ENCODE measurements at places on chromosomes 3 and 15.

DNA sequence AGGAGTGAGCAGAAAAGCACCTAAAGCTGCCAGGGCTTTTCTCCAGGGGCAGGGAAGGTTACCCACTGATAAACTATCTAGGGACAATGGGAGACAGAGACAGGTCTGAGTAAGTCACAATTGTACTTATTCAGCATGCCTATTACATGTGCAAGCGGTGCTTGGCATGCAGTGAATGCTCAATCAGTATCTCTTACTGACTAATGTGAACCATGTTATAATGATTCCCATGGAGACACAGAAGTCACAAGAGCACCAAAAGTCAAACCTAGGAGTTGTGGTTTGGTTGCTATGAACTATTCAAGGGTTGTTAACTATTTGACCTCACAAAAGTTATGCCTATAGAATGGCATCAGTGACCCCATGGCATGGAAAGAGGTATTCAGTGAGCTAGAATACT lies 50.0 kb upstream of the RASGRP1 start:
- DNase-seq: no peak

DNA sequence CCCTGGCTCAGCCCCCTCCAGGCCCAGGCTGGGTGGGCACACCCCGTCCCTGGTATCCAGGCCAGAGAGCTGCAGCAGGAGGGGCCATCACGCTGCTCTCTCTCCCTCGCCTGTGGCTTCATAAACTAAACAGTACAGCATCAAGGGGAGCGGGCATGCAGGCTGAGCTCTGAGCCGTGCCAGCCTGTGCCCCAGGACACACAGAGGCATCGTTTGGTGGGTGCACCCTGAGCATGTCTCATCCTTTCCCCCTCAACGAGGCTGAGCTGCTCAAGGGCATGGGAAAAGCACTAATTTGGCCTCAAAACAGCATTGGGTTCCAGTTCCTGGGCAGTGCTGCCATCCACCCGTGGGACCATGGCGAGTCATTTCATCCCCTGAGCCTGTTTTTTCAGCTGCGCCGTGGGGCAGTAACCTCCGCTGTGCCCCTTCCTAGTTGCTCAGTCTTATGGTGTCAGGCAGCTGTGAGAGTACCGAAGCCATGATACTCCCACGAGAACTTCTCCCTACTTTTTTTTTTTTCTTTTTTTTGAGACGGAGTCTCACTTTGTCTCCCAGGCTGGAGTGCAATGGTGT lies 79.6 kb downstream of the CPN2 start:
- DNase-seq: no peak

DNA sequence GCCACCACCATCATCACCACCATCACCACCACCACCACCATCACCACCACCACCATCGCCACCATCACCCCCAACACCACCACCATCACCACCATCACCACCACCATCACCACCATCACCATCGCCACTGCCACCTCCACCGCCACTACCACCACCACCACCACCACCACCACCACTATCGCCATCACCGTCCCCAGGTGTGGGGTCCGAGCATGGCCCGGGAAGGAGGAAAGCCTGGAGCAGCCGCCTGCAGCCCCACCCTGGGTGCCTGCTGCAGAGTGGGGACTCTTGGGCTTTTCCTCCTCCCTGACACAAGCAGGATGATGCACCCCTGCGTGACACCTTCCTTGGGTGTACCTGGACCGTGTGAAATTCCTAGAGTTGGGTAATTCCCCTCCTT lies 43.9 kb downstream of the MUC4 start:
- DNase-seq: no peak

GRCh38 chr3:64028754-64029153 lies 5.5 kb upstream of the PSMD6 start:
- no peak for DNase-seq

DNA sequence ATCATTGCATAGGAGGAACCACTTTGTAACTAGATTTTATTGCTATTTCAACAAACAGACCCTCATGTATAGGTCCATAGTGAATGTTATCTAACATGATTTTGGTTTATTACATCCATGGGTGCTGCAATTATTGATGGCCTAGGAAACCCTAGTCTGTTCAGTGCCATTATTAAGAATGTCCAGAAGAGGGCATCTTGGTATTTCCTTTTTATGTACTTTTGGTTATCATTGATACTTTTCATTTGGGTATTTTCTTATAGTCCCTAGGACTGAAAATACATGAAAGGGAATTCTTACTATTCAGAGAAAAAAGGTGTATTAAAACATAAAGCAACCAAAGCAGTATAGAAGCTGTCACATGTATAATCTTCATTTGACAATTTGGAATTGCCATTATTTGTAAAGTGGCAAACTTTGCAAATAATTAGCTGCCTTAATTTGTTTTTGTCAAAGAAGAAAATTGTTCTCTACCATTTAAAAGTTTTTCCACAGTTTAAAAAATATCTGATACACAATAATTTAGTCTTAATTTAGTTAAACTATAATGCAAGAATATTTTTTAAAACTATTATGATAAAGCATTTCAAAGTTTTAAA lies 48.7 kb downstream of the CNOT10 start:
- peak; percentile 13 for DNase-seq

DNA sequence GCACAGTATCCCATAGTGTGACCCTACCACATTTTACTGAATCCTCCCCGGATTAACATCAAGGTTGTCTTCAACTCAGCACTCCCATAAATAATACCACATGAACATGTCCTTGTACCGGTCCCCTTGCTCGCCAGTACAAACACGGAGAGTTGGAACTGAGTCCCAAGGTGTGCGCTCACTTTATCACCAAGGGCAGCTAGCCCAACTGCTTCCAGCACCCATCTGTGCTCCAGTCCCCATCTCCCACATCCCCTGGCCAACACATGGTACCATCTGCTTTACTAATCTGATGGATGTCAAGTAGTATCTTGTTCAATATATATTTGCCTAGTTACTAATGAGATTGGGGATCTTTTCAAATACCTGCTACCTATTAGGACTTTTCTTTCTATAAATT lies 64.7 kb downstream of the ISG20 start:
- no peak for DNase-seq

- DNase-seq: no peak
Observed at GRCh38 chr3:128382221-128382807, 84.4 kb downstream of the DNAJB8 start.

DNA sequence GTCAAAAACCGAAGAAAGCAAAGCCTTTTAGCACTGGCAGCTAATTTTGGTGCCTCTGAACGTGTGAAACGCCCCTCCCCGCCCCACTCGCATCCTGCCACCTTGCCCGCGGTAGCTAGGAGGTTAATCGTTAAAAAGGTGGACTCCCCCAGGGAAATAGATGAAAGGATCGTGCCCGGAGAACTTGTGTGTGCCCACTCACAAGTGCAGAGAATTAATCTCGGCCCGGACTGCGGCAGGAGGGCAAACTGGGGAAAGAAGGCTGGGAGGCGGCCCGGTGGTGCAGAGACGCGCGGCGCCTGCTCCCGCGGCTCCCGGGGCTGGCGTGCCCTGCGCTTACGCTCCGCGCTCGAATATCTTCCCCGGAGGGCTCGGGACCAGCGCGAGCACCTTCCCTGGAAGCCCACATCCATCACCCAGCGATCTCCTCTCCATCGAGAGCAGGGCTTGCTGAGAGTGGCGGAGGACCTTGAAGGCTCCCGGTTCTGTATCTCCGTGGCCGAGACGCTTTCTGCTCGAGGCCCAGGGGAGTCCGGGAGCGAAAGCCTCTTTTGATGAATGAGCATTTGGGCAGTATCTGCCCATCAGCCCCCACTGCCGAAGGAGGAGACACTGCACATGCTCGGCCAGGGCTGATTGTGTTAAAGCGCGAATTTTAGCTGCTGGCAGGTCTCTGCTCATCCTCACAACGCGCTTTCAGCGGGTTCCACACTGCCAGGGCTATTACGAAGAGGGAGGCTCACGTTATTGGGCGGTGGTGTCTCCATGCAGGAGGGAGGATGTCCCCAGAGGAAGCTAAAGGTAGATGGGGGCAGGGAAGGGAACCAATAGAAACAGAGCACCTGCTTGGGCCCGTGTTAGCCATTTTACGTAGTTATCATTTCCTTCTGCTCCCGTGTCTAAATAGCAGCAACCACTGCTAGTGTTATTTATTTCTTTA lies 1.3 kb upstream of the SPTSSB start:
- DNase-seq: peak; percentile 67

Data from putamen (tissue), 1 donor.